Mesenteric fat pad (tissue), 1 donor: ENCODE measurements at places on chromosomes 16 and 17. TPM values are rescaled to one million over a fixed set of nuclear protein-coding genes. Genes with fewer than 3 reads are reported as not detected.

DNA sequence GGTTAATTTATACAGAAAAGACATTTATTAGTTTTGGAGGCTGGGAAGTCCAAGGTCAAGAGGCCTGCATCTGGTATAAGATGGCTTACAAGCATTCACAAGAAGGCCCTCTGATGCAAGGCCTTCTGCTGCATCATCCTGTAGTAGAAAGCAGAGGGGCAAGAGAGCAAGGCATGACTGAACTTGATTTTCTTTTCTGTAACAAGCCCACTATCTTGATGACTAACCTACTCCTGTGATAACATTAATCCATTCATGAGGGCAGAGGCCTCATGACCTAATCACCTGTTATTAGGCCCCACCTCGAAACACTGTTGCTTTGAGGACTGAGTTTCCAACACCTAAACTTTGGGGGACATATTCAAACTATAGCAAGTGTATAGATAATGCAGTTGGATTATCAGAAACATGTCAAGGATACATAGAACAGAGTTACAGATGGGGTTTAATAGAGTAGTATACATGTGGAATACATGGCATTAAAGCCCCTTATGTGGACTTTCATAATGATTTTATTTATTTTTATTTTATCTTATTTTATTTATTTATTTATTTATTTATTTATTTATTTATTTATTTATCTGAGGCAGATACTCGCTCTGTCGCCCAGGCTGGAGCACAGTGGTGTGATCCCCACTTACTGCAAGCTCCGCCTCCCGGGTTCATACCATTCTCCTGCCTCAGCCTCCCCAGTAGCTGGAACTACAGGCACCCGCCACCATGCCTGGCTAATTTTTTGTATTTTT lies 88.2 kb downstream of the CHD9 start:
- no peak for DNase-seq

P2RX1 gene
- 2.3 TPM for total RNA-seq

DNA sequence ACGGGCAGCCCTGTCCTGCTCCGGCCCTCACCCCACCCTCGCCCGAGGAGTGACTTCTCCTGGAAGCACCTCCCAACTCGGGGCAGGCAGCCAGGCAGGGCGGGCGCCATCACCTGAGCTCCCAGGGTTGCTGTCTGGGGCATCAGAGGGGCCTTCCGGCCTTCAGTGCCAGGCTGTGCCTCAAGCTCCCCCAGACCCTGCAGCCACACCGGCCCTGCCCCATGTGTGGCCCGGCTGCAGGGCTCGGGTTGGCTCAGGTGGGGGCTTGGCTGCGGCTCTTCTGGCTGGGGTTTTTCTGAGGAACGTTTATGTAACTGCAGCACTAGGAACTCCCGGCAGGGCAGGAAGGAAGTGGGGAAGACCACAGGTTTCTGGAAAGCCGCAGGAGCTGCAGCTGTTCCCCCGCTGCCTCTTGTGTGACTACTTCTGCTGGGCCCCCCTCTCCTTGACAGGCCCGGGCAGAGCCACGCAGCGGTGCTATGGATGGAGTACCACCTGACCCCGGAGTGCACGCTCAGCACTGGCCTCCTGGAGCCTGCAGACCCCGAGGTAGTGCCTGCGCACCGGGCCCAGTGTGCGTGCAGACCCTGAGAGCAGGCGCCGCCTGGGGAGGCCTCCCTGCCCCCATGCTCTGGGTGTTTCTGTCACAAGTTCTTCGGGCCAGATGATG lies 45.6 kb downstream of the PRMT7 start:
- no peak for DNase-seq

- no peak for DNase-seq
These were observed 18.8 kb downstream of the POLR3K start for GRCh38 chr16:34648-34987.

- DNase-seq = no peak
These were observed 23.9 kb upstream of the TAT start for GRCh38 chr16:71600822-71601221.

WNT3 gene
- 1.9 TPM for total RNA-seq

DNA sequence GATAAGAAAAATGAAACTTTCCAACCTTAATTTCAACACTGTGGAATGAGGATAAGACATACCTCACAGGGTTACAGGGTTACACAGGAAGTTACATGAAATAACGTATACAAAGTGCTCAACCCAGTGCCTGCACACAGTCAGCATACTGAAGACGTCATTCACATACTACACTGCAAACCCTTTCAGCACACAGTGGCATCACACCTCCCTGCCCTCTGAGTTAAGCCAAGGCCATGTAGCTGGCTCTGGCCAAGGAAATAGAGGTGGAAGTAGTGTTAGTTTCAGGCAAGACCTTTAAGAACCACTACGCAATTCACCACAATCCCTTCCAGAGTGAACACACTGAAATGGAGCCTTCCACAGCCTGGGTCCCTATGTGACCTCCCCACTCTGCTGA lies 46.6 kb upstream of the GSG1L start:
- DNase-seq = no peak

DNA sequence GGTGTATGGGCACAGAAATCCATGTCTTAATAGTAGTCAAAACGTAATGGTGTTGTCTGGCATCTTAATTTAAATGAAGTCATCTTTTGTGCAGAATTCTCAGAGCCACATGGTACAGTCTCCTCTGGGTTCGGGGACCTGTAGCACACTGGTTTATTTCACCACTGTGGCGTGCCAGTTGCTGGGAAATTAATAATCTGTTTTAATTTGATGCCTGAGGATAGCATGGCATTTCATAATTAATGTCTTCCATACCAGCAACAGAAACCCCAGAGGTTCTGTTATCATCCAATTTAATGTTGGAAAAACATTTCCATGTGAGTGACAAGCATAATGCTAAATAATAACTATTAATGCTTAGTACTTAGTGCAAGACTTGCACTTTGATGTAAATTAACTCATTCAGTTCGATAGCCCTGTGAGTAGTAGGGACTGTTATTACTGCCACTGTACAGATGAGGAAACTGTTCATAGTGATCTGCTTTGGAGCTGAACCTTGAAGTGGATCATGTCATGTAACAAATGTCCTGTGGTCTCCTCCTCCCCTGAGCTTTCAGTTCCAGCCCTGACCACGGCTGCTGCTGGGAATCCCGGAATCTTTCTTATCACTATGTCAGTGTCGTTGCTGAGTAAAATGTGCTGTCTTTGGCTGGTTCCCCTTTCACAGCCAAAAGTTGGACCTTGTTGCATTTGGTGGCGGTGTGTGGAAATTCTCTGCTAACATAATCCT lies 51.2 kb downstream of the SNX29 start:
- no peak for DNase-seq

UTS2R gene
- not detected for total RNA-seq

DNA sequence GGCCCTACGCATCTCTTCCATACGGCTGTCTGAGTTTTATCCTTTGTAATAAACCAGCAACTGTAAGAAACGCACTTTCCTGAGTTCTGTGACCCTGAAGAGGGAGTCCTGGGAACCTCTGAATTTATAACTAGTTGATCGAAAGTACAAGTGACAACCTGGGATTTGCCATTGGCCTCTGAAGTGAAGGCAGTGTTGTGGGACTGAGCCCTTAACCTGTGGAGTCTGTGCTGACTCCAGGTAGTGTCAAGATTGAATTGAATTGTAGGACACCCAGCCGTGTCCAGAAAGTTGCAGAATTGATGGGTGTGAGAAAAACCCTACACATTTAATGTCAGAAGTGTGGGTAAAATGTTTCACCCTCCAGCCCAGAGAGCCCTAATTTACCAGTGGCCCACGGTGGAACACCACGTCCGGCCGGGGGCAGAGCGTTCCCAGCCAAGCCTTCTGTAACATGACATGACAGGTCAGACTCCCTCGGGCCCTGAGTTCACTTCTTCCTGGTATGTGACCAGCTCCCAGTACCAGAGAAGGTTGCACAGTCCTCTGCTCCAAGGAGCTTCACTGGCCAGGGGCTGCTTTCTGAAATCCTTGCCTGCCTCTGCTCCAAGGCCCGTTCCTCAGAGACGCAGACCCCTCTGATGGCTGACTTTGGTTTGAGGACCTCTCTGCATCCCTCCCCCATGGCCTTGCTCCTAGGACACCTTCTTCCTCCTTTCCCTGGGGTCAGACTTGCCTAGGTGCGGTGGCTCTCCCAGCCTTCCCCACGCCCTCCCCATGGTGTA lies 1.5 kb downstream of the GAA start:
- no peak for DNase-seq

MEOX1 gene
- total RNA-seq = 25.3 TPM

GRAPL gene
- total RNA-seq = 5.4 TPM

DNA sequence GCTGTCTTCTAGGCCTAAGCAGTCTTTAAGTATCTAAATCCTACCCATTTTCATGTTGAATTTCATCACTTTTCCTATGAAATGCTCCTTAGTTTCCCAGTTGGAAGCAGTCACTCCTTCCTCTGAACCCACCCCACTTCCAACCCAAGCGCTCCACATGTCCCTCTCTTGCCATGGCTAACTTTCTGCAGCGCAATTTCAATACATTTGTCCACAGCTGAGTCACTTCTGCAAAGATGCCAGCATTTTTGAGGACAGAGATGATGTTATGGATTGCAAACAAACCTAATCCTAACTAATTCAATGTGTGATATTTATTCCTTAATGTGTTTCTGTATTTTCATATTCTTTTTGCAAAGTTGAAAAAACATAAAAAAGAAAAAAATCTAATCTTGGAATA lies 71.7 kb downstream of the HLF start:
- no peak for DNase-seq

DNA sequence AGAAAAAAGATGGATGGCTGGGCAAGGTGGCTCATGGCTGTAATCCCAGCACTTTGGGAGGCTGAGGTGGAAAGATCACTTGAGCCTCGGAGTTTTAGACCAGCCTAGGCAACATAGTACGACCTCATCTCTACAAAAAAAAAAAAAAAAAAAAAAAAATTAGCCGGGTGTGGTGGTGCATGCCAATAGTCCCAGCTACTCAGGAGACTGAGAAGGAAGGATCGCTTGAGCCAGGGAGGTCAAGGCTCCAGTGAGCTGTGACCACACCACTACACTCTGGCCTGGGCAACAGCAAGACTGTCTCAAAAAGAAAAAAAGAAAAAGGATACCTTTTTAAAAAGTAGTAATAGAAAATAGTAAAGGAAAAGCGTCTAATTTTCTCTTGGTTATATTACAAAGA lies 20.7 kb downstream of the ZNF652 start:
- no peak for DNase-seq

- DNase-seq = no peak
These were observed 9.1 kb upstream of the TMEM100 start for GRCh38 chr17:55731586-55732250.

- no peak for DNase-seq
These were observed 4.5 kb downstream of the TMEM100 start for GRCh38 chr17:55717898-55718735.

CCL23 gene
- 5.2 TPM for total RNA-seq

ASPSCR1 gene
- 31.5 TPM for total RNA-seq

CD79B gene
- 4.3 TPM for total RNA-seq

- DNase-seq = no peak
These were observed 46.8 kb downstream of the ZNF267 start for GRCh38 chr16:31920373-31920772.

GRCh38 chr16:66264311-66265047 lies 102.0 kb upstream of the CDH5 start:
- no peak for DNase-seq

DNA sequence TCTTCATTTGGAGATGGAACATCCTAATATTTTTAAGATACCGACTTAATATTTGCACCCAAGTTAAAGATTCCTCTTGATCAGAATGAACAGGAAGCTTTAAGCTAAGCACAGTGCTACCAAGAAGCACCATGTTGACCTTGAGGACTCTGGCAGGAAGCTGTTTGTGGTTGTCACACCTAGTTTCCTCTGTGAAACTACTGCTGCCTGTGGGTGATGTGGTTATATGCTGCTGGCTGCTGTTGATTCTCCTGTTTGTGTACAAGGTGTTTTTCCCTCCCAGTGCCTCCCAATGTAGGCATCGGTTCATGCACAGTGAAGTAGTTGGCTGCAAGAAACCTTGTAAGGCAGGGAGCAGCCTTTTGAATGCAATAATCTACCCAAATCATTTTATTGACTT lies 23.4 kb downstream of the RBL2 start:
- no peak for DNase-seq

SRSF1 gene
- 167 TPM for total RNA-seq

- DNase-seq = no peak
These were observed 2.6 kb downstream of the WNT9B start for GRCh38 chr17:46853896-46854444.

DNA sequence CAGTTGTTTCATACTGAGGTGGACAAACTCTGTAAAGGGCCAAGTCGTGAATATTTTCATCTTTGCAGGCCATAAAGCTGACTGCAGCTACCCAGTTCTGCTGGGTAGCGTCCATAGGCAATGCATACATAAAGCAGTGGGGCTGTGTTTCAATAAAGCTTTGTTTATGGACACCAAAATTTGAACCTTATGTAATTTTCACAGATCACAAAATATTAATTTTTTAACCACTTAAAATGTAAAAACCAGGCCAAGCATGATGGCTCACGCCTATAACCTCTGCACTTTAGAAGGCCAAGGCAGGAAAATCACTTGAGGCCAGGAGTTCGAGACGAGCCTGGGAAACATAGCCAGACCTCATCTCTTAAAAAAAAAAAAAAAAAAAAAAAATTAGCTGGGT lies 148.0 kb downstream of the CCDC182 start:
- DNase-seq = no peak

DNA sequence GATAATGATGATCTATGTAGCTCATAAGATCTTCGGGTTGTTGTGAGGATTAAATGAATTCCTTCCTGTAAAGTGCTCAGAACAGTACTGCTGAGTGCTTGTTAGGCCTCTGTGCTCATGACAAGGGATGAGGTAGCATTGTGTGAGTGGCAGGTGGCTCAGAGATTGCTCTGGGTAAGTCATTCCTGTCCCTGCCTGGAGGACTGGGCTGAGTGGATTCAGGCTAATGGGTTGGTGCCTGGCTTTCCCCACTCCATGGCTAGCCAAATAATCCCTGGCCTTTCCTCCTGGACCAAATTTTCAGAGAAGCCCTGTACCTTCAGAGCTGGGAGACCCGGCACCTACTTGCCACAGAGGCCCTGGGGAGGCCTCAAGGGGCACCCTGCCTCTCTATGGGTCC lies 1.3 kb upstream of the CCDC92B start:
- DNase-seq = no peak

DNA sequence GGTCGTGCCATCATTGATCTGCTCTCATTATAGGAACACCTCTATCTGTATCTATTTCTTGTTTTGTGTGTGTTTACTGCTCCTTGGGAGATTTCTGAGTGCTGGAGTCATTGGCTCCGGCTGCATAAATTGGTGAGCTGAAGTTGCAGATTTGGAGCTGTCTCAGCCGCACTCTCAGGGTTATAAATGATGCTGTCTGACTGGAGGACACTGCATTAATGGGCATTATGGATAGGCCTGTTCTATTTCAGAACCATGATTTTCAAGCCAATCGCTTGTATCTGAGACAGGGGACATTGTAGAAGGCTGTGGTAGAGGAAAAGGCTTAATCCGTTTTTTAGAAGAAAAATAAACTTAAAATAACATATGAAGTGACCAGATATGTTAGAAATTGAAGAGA lies 126.4 kb upstream of the KIF2B start:
- DNase-seq = no peak

SAMD14 gene
- total RNA-seq = 1.4 TPM

LHX1 gene
- total RNA-seq = not detected

- no peak for DNase-seq
These were observed 52.4 kb upstream of the NLK start for GRCh38 chr17:27990100-27990499.
